ENCODE measurements at places on chromosomes 5 and 9. TPM values are rescaled to one million over a fixed set of nuclear protein-coding genes. Genes with fewer than 3 reads are reported as not detected.

Gene PFN3
- total RNA-seq, result not detected

Gene WDR38
- total RNA-seq, result not detected

Gene PDCD1LG2
- total RNA-seq, result 14.3 TPM

Gene MEIKIN
- total RNA-seq, result not detected

Gene PRDM9
- total RNA-seq, result not detected

Gene ALDOB
- not detected for total RNA-seq

Gene GHR
- 5.2 TPM for total RNA-seq

Gene QRFP
- not detected for total RNA-seq

Gene NR6A1
- total RNA-seq, result 0.81 TPM

Gene NUTM2F
- total RNA-seq, result not detected

Gene PCDHGB1
- total RNA-seq, result 0.81 TPM

Gene MTRR
- 27.4 TPM for total RNA-seq

Gene PTGS1
- 340 TPM for total RNA-seq

Gene PTPN3
- 3.1 TPM for total RNA-seq

Gene NUDT12
- 7.1 TPM for total RNA-seq

Gene STPG3
- total RNA-seq, result not detected

Gene AQP7
- not detected for total RNA-seq

Gene CSF2
- 2.3 TPM for total RNA-seq

Gene LCN12
- total RNA-seq, result not detected

Gene ANKRD55
- total RNA-seq, result 0.32 TPM

Gene DUSP1
- 575 TPM for total RNA-seq

Gene ZNF346
- 10.7 TPM for total RNA-seq

Gene FAM174A
- 20.3 TPM for total RNA-seq

Gene SPINK13
- total RNA-seq, result not detected

Gene RFESD
- total RNA-seq, result 0.16 TPM

Gene FBXL7
- 8.3 TPM for total RNA-seq
